NCI-H526 treated with DMSO at 0.1 percent for 48 hours (cell line): ENCODE measurements at places on chromosomes 11 and 22.
A peak's percentile ranks its signal among the peaks of the same experiment; 100 is the strongest.

- no peak for DNase-seq
Measured at GRCh38 chr11:111932611-111932950, 4.6 kb upstream of the DIXDC1 start.

DNA sequence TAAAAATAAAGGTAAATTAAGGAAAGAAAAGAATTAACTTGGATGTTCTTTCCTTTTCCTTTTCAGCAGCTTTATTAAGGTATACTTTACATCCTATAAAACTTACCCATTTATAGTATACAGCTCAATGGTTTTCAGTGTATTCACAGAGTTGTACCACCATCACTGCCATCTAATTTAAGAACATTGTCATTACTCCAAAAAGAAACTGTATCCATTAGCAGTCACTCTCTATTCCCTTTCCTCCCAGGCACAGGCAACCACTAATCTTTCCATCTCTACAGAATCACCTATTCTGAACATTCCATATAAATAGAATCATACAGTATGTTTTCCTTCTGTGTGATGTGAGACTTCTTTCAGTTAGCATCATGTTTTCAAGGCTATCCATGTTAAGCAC lies 38.9 kb upstream of the TNRC6B start:
- no peak for DNase-seq

DNA sequence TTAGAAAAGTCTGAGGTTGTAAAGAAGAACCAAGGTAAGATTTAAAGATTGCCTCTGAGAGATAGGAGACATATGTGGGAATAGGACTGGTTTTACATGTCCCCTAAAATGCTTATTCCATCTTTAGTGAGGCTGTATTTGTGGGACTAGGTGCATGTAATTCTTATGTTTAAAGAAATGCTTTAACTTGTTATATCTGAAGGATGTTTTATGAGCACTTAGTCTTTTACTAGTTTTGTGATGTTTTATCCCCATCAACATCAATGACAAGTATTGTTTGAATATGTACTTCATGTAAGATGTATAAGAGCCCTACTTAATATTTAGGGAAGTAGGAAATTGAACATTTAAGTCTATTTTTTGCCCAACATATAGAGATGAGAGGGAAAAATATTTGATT lies 24.7 kb downstream of the GRAMD1B start:
- DNase-seq, result no peak

GRCh38 chr11:102926517-102926916 lies 29.0 kb downstream of the MMP13 start:
- no peak for DNase-seq

DNA sequence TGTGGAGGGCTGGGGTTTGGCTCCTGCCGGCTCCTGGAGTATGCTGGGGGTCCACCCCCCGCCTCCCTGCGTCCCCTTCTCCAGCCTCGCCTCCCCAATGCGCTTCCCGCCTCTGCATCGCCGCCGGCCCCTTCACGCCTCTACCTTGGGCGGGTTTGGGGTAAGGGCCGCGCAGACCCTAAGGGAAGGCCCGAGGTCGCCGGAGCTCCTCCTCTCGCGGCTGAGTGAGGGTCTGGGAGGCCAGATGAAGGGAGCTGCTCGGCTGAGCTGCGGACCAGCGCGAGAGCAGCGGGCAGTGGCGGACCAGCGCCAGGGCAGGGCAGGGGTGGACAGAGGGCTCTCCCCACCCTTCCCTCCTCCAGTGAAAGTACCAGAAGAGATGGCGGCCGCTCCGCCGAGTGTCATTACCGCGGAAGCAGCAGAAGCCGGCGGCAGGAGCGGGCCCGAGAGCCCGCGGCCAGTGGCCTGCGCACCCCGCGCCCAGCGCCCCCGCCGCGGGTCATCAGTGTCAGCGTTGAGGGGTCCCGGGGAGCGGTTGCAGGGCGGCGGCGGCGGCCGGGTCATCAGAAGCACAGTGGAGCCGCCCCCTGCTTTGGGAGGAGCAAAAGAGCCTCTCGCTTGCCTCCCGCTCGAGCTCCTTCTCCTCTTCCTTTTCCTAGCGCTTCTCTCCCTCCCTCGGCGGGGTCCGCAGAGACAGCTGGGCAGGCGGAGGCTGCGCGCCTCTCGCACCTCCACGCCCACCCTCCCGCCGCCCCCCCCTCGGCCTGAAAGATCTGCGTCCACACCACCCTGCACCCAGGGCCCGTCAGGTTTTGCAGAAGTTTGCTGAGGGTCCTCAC lies 255.6 kb upstream of the CADM1 start:
- peak; percentile 63 for DNase-seq

DNA sequence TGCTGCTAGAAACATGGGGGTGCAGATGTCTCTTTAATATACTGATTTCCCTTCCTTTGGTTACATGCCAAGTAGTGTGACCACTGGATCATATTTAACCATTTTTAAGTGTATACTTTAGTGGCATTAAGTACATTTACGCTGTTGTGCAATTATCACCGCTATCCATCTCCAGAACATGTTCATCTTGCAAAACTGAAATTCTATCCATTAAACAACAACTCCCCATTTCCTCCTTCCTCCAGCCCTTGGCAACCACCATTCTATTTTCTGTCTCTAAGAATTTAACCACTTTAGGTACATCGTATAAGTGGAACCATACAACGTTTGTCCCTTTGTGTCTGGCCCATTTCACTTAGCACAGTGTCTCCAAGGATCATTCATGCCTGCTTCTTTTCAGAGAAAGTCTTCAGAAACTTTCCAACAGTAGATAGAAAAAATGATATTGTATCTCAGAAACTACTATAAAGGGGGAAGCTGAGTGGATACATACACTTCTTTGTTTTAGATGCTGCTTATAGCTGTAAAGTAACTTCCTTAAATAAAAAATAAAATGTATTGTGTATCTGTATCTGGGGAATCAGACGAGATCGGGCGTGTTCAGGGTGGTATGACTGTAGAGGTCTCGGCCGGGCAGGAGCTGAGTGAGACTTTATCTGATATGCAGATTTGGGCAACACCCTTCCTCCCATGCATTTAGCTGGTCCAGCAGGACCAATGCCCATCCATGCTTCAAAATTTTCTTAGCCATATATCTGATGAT lies 44.6 kb upstream of the ZBED5 start:
- no peak for DNase-seq

GRCh38 chr22:50671641-50672040 lies 982 bp upstream of the SHANK3 start:
- DNase-seq, result no peak

- no peak for DNase-seq
Measured at GRCh38 chr11:72741429-72741833, 10.8 kb downstream of the ARAP1 start.

- no peak for DNase-seq
Measured at GRCh38 chr11:57001674-57002401, 13.1 kb downstream of the OR5AK2 start.

DNA sequence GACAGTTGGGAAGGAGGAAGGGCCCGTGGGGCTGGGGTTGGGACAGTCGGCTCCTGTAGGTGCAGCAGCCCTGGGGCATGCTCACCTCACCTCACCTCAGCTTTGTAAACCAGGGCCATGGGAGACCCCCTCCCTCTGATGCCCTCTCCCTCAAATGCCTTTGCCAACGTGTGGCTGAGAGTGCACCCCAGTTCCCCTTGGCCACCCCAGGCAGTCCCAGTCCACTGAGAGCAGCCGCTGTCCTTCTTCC lies 4.2 kb upstream of the NEAT1 start:
- DNase-seq, result no peak

DNA sequence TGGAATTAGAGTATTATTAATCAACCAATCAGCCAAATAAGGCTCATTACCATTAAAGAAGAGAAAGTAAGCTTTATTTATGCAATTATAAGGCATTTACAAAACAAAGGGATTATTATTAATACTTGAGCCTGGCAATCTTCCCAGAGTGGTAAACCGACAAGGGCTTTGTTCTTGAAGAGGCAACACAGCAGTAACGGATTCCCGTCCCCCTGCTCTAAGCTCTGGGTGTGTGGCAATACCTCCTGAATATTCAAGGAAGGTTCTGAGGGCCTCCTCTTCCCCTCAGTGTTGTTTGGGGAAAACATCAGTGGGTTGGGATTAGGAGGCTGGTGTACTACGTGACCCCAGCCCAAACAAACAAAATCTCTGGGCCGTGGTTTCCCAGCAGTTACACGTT lies 176.5 kb downstream of the TENM4 start:
- no peak for DNase-seq

- no peak for DNase-seq
Measured at GRCh38 chr11:114073828-114074381, 14.4 kb downstream of the ZBTB16 start.

- no peak for DNase-seq
Measured at GRCh38 chr11:17102462-17102861, 25.0 kb upstream of the RPS13 start.

DNA sequence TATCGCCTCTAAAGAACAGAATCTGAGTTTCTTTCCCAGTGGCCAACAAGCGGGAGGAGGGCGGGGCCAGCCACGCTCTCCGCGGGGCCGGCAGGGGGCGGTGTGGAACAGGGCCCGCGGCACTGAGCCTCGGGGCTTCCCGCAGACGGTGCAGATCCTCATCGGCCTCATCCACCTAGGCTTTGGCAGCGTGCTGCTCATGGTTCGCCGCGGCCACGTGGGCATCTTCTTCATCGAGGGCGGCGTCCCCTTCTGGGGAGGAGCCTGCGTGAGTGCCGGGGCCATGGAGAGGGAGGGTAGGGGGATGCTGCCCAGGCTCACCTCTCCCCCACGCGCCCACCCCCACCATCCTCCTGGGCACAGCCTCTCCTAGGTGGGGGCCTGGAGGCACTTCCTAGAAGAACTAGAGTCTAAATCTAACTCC lies 10.7 kb downstream of the MS4A15 start:
- DNase-seq, result no peak

DNA sequence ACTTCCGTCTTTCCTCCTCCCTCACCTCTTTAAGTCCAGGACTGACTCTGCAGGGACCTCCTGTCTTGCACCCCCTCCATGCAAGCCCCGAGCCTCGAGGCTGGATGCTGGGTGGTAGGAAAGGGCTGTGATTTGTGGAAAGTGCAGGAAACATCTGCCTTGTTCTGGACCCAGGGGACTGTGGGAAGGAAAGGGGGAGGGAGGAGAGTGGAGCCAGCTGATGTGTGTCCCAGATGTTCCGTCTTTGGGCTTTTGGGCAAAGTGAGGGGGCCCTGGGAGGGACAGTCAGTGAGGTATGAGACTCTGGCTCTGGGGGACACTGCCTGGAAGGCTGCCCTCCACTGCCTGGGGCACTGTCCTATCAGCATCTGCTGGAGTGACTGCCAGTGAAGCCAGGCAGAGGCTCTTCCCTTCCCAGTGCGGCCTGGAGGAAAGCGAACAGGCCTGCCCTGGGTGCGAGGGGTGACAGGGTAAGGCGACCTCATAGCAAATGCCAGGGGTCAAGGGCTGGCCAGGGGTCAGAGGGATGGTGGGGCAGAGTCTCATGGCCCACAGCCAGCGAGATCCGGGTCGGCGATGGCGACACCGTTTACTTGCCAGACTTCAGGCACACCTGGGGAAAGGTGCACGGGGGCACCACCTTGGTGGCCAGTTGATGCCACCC lies 1.7 kb downstream of the MRGPRD start:
- no peak for DNase-seq

DNA sequence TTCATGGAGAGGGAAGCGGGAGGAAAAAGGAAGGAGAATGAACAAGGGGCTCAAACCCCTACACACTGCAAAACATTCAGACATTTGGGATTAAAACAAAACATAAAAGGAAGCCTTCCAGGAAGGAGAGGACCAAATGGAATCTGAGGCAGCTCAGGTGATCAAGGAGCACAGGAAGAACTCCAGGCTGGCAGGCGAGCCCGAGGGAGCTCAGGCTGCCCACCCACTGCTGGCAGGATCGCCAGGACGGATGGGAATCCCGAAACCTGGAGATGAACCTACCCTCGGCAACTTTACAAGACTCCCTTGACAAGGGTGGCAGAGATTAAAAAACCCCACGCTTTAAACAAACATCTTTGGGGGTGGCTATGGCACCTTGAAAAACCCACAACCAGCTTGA lies 5.0 kb upstream of the PYGM start:
- DNase-seq, result no peak

DNA sequence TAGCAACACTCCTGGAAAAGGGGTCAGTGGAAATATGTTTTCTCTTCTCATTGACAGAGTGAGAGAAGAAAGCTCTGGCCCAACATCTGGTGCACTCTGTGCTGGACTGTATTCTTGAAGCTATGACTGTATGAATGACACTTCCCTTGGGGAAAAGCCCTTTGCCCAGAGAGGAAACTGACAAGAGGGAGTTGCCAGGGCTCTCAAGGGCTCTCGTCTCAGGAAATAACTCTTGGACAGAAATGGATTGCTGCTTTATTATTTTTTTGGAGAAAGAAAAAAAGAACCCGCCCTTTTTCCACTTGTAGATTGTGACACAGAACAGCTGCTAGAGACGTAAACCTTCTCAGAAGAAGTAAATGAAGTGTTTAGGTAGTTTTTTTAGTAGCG lies 11.4 kb downstream of the ETS1 start:
- DNase-seq, result no peak

GRCh38 chr11:30260813-30261212 lies 30.0 kb downstream of the FSHB start:
- no peak for DNase-seq

- DNase-seq, result no peak
Measured at GRCh38 chr11:24617856-24618255, 121.0 kb downstream of the LUZP2 start.

- no peak for DNase-seq
Measured at GRCh38 chr11:76935042-76935441, 74.3 kb downstream of the ACER3 start.

DNA sequence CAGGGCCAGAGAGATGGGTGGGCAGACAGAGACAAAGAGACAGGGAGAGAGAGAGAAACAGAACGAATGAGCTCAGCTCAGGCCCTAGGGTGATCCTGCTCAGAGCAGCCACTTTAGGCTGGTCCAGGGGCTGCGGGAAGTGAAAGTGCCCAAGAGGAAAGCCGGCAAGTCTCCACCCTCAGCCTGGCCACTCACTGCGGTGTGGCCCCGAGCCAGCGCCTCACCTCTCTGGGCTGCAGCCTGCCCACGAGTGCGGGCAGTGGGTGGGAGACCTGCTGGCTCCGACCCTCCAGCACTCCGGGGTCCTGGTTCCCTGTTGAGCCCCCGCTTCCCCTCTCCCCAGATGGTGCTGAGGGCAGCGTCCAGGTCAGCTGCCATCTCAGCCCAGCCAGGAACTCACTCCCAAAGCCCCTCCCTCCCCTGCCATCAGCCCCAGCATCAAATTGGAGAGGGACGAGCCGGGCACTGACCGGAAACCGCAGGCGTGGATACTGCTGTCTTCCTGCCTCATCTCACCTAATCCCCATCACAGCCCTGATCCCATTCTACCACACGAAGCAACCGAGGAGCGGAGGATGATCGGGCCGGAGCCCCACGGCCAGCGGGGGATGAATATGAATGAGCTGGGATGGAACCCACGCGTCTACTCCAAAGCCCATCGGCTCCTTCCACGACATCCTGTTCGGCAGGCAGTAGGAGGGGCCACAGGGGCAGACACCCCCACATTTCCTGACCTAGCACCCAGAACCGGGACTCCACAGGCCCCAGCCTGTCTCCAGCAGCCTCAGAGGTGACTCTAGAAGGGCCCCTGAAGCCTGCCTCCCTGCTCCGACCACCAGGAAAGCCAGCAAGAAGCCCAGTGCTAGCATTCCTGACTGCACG lies 16.9 kb downstream of the ELFN2 start:
- no peak for DNase-seq

DNA sequence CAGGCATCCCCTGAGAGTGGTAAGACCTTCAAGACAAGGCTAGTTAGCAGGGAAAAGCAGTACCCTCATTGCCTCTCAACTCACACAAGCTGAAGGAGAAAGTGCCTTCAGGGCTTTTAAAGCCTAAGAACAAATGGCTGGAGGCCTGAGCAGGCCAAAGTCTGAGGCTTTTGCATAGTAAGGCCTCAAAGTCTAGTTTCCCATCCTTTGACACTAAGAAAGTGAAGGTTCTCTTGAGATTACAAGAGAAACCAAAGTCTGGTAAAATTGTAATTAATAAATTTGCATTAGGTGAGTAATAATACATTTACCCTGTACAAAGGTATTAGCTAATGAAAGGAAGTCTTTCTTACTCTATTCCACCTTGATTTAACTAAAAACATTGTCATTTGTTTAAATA lies 47.0 kb upstream of the CCDC89 start:
- DNase-seq, result no peak
